ENCODE measurements at places on chromosomes 3 and 15.

GRCh38 chr3:105956306-105956705 is 87.5 kb upstream of the CBLB start:
- DNase-seq, result no peak

DNA sequence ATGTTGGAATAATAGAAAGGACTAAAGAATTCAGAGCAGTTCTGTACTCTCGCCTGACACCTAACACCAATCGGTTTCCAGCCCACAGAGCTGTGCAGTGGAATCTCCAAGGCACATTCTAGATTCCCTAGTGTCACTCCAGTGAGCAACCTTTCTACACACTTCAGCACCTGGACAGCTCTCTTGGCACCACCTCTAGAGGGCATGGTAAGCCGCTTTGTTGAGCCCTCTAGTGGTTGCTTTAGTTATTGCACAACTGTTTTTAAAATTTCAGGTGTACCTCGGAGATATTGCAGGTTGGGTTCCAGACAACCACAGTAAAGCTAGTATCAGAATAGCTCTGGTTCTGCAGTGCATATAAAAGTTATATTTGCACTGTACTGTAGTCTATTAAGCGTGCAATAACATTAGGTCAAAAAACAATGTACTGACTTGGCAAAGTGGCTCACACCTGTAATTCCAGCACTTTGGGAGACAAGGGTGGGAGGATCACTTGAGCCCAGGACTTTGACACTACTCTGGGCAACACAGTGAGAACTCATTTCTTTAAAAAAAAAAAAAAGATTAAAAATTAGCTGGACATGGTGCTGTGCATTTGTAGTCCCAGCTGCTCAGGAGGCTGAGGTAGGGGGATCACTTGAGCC is 26.5 kb upstream of the ERC2 start:
- DNase-seq, result peak; percentile 96

DNA sequence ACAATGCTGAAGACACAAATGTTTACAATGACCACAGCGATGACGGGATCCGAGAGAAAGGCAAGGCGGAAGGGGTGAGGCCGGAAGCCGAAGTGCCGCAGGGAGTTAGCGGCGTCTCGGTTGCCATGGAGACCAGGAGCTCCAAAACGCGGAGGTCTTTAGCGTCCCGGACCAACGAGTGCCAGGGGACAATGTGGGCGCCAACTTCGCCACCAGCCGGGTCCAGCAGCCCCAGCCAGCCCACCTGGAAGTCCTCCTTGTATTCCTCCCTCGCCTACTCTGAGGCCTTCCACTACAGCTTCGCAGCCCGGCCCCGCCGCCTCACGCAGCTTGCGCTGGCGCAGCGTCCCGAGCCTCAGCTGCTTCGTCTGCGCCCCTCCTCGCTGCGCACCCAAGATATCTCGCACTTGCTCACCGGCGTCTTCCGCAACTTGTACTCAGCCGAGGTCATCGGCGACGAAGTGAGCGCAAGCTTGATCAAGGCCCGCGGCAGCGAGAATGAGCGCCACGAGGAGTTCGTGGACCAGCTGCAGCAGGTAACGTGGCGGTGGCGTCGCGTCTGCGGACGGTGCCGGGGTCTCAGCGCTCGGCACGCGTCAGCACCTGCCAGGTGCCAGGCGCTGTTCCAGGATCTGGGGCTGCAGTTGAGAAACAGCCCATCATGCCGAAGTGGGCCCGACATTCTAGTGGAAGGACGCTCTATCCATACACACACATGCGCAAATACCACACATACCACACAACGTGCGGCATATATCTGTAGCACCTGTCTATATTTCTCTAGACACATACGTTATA is at the start of gene DLEC1:
DLEC1 (plus strand) TSS at position 108 of the 798 bp plus-strand sequence; CDS start at position 126, 18 bp downstream.
- peak; percentile 85 for DNase-seq

DNA sequence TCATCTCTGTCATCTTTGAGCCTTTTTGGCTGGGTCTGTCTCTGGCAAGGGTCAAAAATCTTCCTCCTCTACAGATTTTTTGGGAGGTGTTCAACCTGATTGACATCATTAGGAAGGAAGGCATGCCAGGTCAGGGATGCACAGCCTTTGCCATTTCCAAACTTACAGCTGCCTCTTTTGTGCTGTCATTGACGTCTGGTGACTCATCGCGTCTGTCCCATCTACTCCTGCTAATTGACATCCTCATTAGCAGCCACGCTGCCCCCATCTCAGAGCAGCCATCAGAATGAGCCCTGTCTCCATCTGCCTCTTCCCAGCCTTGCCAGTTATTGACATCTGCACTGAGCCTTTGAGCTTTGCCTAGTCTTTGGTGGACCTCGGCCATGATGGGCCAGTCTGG is 53.0 kb downstream of the PDIA5 start:
- peak; percentile 83 for DNase-seq

GRCh38 chr3:126782536-126782935 is 78.5 kb downstream of the CHCHD6 start:
- DNase-seq, result peak; percentile 44

DNA sequence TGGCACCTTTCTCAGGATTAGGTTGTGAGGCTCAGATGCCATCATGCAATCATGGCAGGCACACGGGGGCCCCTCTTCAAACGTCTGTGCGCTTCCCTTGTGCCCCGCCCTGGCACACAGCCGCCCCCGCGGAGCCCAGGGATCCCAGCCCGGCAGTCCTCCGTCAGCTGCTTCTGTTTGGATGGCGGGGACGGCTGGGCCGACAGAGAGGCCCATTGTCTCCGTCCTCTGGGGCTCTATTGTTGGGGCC is 849 bp upstream of the HDAC11 start:
- no peak for DNase-seq

DNA sequence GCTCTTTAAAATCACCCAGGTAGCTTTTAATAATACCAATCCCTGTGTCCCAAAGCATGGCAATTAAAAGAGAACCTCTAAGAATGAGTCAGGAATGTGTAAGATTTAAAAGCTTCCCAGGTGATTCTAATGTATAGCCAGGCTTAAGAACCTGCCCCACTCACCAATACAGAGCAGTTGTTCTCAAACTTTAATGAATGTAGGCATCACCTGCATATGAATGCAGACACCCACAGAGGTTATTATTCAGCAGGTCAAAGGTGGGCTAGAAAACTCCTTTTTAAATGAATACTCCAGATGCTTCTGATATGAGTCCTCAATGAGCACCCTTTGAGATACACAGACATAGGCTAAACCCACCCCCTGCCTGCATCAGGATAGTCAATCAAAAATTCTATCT is 298.1 kb upstream of the KCNMB2 start:
- DNase-seq, result no peak

GRCh38 chr3:118945834-118946233 is 88.8 kb downstream of the IGSF11 start:
- DNase-seq, result no peak
